ENCODE measurements at places on chromosomes 7 and 10. TPM values are rescaled to one million over a fixed set of nuclear protein-coding genes. Genes with fewer than 3 reads are reported as not detected.

DNA sequence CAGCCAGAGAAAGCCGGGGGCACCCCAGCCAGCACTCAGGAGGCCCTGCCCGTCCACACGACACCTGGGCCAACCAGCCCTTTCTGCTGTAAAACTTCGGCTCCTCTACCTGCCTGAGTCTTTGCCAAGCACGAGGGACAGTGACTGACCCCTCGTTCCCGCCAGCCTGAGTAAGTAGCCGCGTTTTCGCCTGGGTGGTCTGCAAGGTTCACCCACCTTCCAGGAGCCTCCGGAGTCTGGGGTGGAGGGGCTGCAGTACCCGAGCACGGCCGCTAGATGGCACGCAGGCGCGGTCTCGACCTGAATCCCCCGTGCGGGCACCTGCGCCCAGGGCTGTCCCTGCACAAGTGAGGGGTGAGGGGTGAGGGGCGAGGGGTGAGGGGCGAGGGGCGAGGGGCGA is 192.7 kb downstream of the PTPRN2 start:
- peak; percentile 51 for DNase-seq

ARHGEF35 gene
- total RNA-seq, result 0.94 TPM

DNA sequence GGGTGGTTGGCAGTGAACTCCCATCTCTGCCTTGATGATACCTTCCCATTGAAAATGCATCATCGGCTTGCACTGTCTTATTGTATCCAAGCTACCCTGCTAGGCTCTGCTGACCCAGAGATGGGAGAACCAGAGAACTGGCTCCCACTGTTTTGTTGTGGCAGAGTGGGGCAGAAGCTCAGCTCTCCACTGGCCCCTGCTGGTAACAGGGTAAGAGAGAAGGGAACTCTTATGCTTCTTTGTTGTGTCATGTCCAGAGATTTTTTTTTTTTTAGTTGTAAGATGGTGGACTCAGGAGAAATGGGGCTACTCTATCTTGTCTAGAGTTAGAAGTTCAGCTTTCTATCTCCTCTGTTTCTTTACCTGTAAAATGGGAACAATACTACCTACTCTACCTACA is 100.5 kb upstream of the SDK1 start:
- DNase-seq, result no peak

- no peak for DNase-seq
Observed at GRCh38 chr10:2979306-2979705, 88.0 kb upstream of the PFKP start.

- DNase-seq, result no peak
Observed at GRCh38 chr7:112930787-112931186, 140.6 kb upstream of the TMEM168 start.

DNA sequence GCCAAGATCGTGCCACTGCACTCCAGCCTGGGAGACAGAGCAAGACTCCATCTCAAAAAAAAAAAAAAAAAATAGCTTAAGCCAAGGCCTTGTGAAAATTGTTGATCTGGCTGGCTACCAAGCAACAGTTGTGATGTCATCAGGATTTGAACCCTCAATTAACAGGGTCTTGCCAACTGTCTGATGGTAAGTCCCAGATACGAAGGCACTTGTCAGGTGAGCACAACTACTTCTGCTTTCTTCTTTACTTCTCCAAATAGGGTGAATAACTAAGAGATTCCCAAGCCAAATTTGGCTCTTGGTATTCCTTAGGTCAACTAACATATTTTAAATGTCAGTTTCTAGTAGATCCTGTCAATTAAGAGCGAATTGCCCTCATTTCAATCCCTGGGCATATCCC is 47.4 kb downstream of the ANKRD61 start:
- DNase-seq, result no peak

COL28A1 gene
- 2.7 TPM for total RNA-seq

- DNase-seq, result peak; percentile 59
Observed at GRCh38 chr10:124145109-124145870, 51.9 kb upstream of the CHST15 start.

DNA sequence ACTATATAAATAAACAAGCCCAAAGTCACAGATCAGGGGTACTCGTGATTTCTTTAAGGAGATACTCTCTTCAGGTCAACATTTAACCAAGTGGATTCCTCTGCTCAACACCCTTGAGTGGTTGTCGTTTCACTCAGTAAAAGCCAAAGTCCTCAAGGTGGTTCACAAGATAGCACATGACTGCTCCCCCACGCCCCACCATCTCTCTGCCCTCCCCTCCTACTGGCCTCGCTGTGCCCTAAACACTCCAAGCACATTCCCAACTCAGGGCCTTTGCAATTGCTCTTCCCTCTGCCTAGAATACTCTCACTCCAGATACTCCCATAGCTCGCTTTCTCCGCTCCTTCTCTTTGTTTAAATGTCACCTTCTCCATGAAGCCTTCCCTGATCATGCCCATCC is 72.1 kb upstream of the FHIP2A start:
- no peak for DNase-seq

- no peak for DNase-seq
Observed at GRCh38 chr7:3795781-3796180, 494.7 kb downstream of the SDK1 start.

GRCh38 chr10:5540891-5541290 is 16.1 kb downstream of the CALML3 start:
- DNase-seq, result no peak

GRCh38 chr10:75450075-75450445 is 18.6 kb downstream of the LRMDA start:
- no peak for DNase-seq

PNLIPRP1 gene
- not detected for total RNA-seq

DNA sequence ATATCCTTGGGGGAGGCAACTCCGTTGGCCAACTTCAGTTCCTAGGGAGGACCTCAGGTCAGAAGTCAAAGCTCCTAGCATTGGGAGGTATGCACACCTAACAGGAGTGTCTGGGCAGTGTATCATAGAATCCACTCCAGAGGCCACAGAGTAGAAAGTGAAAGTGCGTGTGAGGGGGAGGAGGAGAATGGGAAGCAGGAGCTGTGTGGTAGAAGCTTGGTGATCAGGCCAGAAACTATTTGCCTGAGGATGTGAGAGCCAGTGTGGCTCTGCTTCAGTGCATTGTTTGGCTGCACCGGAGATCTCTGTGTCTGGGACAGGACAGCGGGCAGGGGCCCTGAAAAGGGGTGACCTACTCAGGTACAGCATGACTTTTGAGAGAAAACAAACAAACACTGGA is 557.4 kb upstream of the VSTM2A start:
- no peak for DNase-seq

DNA sequence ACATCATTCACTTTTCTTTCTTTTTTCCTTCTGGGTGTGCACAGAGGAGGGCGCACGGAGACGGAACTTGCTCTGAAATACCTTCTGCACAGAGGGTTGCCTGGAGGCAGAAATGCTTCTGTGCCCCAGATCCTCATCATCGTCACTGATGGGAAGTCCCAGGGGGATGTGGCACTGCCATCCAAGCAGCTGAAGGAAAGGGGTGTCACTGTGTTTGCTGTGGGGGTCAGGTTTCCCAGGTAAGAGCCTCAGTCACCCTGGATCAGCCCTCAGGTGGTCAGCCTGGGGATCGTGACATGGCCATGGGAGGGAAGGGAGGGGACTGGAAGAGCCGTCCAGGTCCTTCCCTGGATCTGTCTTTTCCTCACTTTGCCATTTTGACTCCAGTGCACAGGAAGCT is 33.6 kb downstream of the VWA2 start:
- DNase-seq, result no peak

GRCh38 chr10:118484152-118484871 is 111.1 kb downstream of the PRLHR start:
- no peak for DNase-seq

DNA sequence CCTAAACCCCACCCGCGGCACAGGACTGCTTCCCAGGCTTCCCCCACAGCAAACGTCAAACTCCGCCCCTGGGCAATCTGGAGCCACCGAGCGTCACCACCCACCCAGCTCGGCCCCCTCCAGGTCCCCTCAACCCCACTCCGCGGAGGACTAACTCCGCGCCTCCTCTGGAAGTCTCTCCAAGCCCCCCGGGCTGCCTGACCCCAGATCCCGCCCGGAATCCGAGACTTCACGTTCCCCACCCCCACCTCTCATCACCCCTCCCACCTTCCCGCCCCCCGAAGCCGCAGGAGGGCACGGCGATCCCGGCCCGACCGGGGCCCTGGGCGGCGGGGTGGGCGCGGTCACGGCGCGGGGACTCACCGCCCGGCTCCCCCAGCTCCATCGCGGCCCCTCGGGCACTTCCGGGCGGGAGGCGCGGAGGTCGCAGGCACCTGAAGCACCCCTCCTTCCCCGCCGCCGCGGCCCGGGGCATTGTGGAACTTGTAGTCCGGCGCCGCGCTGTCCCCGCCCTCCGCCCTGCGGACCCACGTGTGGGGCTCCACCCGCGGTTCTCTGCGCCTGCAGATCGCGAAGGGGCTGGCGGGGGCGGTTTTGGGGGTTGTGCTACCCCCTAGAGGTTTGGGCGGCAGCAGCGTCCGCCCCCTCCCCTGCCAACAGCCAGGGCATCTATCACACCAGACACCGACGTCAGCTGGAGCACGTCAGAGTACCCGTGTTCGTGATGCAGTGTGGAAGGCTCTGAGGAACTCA is at the start of gene TMUB1:
TMUB1 (minus strand) TSS at position 423 of the 753 bp plus-strand sequence. CDS start 930 bp downstream, outside the sequence.
- DNase-seq, result peak; percentile 90

- DNase-seq, result no peak
Observed at GRCh38 chr10:119515511-119516045, 26.9 kb downstream of the RGS10 start.

ASZ1 gene
- not detected for total RNA-seq

GRCh38 chr7:101729241-101729883 is 88.1 kb upstream of the CUX1 start:
- no peak for DNase-seq

DNA sequence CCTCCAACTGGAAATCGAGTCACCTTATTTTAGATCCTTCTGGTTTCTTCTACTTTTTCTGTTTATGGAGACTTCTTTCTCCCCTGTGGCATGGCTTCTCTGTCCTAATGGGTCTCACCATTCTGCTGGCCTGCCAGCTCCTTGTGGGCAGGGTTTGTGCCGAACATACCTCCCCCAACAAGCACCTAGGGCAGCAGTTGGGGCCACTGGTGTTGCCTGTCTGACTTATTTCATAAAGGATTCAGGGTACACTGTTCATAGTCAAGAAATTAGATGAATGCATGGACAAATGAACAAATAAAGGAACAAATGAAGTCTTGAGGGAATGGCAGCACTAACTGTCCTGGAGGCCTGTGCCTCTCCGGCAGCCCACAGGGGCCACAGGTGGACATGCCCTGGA is 55.6 kb upstream of the DOCK1 start:
- no peak for DNase-seq

ZDHHC4 gene
- 35.9 TPM for total RNA-seq

GRCh38 chr7:127571741-127572505 is 13.5 kb downstream of the GCC1 start:
- no peak for DNase-seq

- no peak for DNase-seq
Observed at GRCh38 chr7:115096262-115096661, 174.4 kb downstream of the MDFIC start.

WEE2 gene
- total RNA-seq, result not detected

- no peak for DNase-seq
Observed at GRCh38 chr7:101594790-101595189, 34.3 kb downstream of the MYL10 start.

BMPER gene
- 0.59 TPM for total RNA-seq

LLCFC1 gene
- total RNA-seq, result not detected

GRCh38 chr10:73865459-73866442 is 8.6 kb downstream of the CAMK2G start:
- peak; percentile 43 for DNase-seq

DNA sequence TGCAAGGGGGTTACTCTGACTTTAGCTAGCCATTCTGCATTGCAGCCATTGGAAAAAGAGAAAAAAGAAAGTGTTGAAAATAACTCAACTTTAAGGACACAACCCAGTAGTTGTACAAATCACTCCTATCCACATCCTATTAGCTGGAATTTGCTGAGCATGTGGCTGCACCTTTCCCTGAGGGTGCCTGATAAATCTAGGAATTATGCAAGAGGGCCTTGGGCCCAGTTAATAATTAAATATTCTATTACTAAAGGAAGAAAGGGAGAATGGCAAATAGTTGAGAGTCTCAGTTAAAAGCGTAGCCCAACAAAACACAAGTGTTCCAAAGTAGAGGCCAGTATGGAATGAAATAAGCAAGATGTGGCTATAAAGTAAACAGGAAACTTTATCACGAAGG is 200.9 kb upstream of the CNTNAP2 start:
- no peak for DNase-seq

DYNC1I1 gene
- total RNA-seq, result 39.0 TPM

DNA sequence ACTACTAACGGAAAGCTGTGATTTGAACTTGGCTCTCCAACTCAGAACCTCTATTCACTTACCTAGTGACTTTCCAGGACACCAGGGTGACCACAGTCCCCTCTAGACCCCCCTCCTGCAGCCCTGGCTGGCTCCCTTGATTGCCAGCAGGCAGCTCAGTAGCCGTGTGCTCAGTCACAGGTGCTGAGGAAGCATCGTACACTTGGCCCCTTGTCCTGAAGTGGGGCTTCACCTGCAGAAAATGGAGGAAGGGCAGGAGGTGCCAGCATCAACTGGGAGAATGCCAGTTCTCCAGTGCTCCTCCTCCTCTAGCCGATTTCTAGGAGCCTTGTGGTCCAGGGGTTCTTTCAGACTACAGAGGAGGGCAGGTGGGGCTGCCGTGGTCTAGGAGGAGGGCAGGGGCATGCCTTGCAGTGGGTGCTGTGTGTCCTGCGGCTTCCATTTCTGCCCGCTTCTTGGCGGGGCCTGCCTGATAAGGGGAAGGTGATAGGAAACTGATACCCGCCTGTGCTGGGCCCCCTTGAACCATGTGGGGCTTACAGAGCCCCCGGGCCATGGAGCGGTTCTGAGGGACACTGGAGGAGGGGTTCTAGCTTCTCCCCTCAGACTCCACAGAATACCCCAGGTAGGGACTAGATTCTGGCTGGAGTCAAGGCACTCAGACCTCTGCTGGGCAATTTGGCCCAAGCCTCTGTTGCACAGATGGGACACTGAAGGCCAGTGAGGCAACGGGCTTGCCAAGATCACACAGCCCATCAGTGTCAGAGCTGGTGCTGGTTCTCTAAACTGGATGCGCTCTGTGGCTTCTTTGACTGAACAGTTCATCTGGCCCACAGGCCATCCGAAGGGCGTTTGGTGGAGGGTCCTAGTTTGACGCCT is 14.0 kb downstream of the FAM241B start:
- no peak for DNase-seq

NPTX2 gene
- 2.1 TPM for total RNA-seq

DNA sequence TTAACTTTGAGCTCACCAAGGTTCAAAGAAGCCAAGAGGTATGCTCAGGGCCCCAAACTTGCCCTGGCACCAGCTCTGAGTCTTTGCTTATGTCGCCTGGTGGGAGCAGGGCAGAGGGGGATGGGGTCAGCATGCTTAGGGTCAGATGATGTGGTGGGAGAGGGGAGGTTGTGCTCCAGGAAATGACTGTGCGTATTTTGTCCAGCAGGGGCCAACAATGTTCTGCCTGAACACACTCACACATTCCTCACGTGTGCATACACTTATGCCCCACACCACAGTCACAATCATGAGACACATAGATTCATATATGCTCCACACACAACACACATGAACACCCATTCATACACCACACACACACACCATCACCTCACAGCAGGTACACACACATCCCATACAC is 4.4 kb upstream of the RAMP3 start:
- DNase-seq, result no peak

SEMA4G gene
- total RNA-seq, result 1.6 TPM

All from left ventricle myocardium superior (tissue), 1 donor.